ENCODE measurements at places on chromosomes 2 and 18.

- no peak for DNase-seq
Measured at GRCh38 chr18:36120297-36120696, 8.8 kb downstream of the SLC39A6 start.

DNA sequence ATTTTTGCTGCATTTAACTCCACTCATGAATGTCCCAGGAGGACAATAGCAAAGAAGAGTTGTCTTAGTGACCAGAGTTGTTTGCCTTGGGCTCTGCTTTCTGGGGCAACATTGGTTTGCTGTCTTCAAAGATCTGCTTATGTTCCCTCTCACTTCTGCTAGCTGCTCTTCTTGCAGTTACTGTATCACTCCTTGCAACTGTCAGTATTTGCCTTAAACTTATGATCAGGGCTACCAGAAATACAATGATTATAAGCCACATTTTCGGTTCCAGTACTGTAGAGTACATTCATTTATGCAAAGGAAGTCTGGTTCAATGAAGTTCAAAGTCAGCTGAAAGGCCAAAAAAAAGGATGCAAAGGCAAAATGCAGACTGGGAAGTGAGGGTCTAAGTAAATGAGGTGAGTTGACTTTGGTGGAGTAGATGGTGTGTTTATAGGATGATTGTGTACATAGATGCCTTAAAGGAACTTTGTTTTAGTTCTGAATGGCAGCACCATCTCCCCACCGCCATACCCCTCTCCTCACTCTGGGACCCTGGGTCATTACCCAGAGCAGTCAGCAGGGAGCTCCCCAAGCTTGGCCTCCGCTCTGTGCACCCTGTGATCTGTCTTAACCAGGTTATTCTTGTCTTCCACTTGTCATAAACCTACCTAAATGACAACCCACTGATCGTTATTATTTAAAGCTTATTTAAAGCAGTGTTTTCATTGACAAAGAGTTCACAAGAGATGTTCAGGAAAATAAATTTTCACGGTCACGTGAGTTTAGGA is 236.0 kb downstream of the DOK6 start:
- no peak for DNase-seq

DNA sequence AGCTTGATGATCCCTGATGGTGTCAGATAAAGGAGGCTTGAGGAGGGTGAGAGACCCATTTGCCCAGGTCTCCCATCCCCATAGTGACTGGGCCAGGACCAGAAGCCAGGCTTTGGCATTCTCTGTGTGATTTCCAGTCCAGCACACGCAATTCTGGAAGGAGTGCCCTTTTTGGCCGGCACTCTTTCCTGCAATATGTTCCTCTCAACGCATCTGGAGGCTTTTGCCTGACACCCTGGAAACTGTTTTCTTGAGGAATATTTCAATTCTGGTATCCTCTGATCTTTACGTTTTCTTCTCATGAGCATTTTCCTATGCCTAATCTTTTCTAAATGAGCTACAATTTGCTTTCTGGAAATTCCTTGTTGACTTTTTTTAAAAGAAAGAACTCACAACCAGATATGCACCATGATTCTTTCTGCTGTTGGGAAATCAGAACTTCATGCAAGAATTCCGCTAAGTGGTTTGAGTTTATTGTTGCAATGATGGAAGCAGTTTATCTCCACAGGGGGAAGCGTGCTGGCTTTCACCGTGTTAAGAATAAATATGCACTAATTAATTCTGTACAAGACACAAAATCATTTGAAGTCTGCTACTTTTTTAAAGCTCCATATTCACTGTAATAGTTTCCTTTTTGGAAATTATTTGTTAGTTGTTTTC is 143.7 kb downstream of the NAPG start:
- no peak for DNase-seq

DNA sequence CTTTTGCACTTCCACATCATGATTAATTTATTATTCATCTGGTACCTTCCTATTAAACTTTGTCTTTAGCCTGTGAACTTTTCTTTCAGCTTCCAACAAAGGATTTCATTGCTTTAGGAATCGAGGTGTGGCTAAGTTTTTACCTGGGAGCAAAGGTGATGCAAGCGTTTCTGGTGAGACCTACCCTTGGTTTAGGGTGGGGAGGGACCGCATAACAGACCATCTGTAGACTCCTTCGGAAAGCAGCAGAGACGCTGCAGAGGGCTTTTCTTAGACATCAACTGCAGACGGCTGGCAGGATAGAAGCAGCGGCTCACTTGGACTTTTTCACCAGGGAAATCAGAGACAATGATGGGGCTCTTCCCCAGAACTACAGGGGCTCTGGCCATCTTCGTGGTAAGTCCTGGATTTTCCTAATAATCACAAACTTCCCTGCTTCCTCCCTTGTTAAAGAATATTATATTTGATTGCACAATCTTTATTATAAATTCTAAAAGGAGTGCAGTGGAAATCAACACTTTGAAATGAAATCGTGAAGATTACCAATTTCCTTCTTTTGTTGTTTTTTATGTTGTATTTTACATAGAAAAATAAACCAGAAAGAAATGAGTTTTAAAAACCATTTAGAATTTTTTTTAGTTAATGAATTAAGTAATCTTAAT is at the start of gene DSG3:
DSG3 (plus strand) TSS at position 212 of the 662 bp plus-strand sequence; CDS start at position 349, 137 bp downstream.
- DNase-seq, result no peak

DNA sequence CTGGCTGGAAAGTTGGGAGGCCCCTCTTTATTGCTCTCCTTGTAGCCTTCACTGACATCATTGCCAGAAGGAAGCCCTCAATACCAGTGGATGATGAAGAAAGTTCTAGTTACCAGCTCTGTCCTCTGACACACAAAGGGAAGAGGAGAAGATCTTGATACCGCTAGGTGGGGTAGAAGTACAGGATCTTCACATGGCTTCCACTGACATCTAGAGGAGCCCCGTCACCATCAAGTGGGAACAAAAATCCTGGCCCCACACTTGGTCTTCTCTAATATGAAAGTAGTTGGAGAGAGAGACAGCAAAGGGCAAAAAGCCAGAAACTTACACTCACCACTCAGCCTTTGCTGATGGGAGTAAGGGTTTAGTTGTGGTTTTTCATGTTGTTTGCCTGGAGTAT is 12.4 kb downstream of the XIRP2 start:
- DNase-seq, result no peak

DNA sequence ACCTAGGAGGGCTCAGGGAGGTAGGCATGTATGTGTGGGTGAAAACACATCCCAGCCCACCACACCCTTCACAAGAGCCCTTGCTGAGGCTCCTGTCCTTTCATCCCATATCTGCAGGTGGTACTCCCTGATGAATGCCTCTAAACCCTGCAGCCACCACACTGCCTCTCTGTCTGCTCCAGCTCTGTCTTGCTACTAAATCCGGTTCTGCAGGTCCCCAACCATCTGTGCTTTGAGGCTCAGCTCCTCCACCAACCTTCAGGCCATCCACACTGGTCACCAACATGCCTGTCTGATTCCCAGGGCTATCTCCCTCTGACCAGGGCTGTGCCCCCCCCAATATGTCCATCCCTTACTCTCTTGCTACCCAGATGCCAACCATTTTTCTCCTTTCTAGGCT is 92.7 kb downstream of the BIN1 start:
- no peak for DNase-seq

- no peak for DNase-seq
Measured at GRCh38 chr18:61459896-61460648, 126.8 kb downstream of the CDH20 start.

- DNase-seq, result no peak
Measured at GRCh38 chr2:116094196-116094595, 1651.8 kb downstream of the DPP10 start.

DNA sequence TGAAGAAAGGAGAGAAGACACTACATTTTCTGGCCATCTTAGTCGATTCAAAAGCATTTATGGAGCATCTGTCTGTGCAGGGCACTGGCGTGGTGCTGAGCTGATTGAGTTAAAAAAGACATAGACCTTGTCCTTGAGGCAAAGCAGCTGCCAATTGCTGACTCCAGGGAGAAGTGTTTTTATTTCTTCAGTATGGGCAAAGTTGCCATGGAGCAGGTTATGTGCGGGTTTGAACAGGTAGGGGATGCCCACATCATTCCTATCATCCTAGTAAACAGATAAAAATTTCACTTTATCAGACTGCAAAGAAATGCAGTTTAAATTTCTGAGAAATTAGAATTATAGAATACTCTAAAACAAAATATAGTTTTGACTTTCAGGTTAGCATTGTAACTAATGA is 125.8 kb downstream of the NUP35 start:
- no peak for DNase-seq

GRCh38 chr2:65536596-65536995 is 104.2 kb upstream of the SPRED2 start:
- DNase-seq, result no peak

DNA sequence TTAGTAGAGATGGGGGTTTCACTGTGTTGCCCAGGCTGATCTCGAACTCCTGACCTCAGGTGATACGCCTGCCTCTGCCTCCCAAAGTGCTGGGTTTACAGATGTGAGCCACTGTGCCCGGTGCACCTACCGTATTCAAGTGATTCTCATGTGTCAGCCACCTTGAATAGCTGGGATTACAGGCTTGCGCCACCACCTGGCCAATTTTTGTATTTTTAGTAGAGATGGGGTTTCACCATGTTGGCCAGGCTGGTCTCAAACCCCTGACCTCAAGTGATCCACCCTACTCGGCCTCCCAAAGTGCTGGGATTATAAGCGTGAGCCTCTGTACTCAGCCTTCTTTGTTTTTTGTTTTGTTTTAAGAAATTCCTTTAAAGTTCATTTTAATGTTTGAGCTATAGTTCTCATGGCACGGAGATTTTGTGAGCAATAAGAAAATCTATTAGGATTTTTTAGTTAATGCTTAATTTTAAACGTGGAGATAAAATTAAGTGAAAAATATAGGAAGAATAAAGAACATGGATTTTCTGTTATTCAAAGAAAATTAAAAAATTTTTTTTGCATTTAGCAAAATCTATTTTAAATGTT is 242.6 kb downstream of the PHLPP1 start:
- DNase-seq, result no peak

DNA sequence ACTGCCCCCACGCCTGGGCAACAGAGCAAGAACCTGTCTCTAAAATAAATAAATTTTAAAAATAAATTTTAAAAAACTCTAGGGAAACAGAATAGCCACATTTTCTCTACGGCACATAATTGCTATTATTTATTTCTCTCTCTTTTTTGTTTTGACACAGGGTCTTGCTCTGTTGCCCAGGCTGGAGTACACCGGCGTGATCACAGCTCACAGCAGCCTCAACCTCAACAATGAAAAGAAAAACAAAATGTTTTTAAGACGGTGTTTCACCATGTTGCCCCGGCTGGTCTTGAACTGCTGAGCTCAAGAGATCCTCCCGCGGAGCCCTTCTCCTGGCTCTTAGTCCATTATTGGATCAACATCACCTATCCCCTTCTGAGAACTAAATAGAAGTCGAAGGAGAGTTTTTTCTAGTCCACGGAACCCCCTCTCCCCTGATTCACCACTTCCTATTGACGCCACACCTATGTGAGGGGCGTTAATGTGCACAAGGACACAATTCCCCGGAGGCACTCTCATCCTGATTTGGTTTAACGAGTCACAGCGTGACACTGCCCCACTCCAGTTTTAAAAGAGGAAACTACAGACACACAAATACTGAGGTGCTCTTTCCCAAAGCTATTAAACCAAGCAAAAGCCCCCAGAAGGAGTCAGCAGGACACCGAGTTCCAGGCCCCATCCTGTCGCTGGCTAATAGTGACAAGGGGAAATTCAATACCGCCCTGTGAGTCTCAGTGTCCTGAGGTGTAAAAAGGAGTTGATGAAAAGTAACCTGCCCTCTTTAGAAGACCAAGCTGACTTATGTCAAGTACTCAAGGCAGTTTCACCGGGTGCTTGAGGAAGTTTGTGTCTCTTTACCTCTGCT is 1.1 kb downstream of the NPC1 start:
- no peak for DNase-seq

DNA sequence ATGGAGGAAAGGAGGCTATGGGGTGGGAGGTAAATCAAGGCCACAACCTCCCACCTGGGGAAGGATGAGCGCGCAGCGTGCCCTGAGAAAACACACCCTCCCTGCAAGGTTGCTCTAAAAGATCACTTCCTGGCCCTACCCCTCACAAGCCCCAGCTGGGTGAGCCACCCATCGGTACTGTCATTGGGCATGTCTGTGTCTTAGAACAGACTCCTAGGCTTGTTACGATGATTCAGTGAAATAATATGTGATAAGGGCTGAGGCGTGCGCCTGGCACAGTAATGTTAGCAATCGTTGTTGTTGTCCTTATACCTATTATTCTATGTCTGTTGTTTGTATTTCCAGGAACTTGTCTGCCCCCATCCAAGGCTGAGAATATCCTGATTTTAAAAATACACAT is 175.1 kb downstream of the ZFP36L2 start:
- DNase-seq, result no peak

- DNase-seq, result no peak
Measured at GRCh38 chr18:42392416-42392815, 437.4 kb downstream of the PIK3C3 start.

DNA sequence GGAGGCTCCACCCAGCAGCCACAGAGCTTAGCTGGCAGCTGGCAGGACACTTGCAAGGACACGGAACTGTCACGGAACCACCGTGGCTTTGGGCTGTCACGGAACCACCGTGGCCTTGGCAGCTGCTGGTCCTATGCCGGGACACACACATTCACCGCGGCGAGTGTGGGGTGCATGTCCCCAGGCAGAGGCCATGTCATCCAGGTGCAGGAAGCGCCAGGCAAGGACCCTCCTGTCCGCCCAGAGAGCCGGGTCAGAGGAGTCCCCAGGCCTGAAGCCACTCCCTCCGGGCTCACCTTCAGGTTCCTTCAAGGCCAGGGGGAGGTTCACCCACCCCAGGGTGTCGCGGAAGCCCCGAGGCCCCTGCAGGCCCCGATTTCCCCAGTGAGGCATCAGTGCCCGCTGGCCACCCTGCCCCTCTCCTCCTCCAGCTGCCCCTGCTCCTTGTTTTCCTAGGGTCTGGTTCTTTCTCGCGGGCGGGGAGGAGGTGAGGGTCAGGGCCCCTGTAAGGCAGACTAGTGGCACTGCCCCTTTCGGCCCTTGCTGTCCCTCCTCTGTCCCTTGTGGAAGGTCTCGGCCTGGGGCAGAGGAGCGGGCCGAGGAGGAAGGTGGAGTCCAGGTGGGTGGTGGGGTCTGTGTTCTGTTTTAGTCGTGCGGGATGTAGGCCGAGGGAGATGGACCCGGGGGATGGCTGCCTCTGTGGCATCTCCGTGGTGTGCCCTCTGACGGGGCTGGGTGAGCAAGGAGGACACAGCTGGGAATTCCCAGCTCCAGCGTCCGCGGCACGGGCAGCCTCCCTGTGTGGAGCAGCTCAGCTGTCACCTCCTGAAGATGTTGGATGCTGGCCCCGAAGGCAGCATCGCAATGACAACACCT is 60.6 kb downstream of the NFATC1 start:
- DNase-seq, result no peak

- no peak for DNase-seq
Measured at GRCh38 chr2:5914811-5915611, 222.8 kb downstream of the SOX11 start.

DNA sequence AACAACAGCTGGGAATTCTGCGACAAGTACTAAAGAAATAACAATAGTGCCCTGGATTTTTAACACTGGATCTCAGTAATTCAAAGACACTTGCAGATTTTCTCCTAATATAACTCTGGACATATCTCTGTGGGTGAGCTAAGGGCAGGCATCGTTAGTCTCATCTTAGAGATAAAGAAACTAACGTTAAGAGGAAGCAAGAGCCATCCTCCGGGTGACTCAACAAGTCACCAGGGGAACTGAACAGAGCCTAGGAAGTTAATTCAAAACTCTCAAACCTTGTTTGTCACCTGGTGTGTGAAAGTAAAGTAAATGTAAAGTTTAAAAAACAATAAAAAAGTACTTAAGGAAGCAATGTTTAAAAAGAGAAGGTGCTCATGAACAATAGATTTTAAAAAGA is 41.6 kb upstream of the NRP2 start:
- no peak for DNase-seq

Measured in BJ (cell line).